ENCODE measurements at places on chromosomes 2 and 18. TPM values are rescaled to one million over a fixed set of nuclear protein-coding genes. Genes with fewer than 3 reads are reported as not detected.

NYAP2 gene
- 0.12 TPM for total RNA-seq

PLGLB2 gene
- total RNA-seq, result 0.98 TPM

DNA sequence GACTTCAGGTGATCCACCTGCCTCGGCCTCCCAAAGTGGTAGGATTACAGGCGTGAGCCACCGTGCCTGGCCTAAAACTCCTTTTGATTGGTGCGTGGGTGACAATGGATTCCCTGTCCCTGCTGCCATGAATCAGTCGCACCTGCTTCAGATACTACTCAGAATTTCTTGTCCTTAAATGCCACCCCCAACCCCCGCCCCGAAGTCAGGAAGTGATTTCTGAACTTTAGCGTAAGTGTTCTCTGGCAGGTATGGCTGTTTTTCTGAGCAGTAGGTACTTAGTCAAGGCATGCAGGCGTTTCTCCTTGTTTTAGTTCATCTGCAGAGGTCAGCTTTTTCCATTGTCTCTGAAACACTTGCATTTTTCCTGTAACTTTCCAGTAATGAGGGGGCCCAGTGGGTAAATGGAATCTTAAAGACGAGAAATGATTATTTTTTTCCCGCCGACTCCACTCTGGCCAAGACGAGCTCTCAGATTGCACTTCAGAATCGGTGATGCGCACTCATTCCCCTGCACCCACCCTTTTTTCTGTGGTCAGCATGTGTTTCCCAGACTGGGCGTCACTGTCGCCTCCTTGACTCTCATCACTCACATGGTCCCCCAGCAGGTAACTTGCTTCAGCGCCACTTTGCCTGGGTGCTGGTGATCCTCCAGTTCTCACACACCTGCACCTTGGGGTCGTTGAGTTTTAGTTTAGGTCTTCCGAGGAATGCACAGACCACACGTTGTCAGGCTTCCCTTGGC lies 179.7 kb downstream of the GBX2 start:
- DNase-seq, result no peak

DNA sequence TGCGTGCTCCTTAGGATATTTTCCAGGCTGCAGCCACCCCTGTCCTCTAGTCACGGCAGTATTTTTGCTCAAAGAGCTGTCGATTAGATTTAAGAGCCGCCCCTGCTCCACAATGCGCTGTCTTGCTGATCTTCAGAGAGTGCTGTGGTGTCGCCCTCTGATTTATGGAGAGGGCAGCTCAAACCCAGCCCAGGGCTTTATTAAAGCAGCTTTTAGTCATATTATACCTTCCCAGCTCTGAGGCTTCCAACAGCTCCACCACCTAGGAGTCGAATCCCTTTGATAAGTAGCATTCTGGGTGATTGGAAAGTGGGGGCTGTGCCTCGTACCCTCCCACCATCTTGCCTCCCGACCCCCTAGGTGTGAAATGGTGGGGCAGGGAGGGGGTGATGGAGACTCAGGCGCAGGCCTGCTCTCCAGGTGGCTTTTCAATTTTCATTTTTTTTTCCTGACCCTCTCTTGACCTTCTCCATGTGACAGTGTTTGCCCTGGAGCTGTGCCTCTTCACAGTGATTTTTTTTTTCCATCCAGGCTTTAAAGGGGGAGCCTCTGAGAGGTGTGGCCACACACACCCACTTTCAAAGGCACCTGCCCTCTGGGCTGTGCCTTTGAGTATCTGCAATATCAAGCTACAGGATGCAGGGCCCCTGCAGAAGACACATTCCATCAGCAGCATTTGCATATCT lies 53.1 kb upstream of the NRP2 start:
- DNase-seq, result no peak

DNA sequence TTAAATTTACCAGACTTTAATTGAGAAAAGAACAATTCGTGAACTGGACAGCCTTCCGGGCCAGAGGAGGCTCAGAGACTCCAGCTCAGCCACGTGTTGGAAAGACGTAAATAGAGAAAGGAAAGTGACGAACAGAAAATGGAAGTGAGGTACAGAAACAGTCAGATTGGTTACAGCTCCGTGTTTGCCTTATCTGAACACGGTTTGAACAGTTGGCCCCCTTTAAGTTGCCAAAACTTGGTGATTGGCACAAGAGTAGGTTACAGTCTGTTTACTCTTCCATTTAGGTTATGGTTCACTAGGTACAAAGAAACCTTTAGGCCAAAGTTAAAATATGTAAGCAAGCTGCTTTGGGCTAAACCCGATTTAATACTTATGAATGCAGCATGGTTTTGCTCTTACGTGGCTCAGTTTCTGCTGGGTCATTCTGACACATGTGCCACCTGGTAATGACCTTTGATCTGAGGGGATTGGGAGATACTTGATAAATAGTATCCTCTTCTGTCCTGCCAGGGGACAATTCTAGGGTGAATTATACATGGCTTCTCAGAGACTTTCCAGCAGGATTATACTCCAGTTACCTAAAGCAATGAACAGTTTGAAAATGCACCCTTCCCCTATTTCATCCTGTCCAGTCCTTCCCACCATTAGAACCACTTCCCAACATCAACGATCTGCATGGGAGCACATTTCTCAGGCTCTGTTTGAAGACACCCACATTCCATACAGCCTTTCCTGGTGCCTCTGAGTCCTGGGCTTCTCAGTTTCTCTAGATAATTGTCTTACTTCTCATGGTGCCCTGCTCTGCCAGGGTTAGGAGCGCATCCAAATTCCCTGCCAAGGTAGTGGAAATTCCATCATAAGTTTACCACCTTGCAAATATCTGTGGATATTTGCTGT lies 65.1 kb upstream of the TGIF1 start:
- no peak for DNase-seq

DNA sequence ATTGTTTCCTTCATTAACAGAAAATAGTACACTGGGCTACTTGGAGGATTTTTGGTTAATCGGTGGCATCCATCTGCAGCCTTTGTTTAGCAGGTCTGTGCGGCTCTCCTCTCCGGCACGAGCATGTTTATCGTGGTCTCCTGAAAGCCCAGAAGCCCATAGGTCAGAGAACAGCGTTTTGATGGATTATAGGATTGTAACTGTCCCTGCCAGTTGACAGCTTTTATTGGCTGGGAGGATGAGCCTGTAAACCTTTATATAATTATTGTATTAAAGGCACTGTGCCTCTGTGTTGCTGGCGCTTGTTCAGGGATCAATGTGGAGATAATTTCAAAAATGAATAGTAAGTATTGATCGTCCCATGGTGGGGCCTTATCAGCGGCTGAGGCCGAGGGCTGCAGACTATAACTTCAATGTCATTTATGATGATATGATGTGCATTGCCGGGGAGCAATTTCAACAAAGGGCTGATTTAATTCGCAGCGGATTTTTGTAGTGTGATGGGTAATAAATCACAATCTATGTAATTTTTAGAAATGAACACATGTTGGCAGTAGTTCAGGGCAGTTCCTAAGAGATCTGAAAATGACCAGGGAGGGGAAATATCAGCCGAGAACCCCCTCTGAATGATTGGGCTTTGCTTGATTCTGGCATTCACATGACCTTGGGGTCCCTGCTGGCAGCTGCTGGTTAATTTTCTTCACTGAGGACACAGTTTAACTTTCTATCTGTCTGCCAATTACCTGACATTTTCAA lies 736.1 kb downstream of the GALR1 start:
- DNase-seq, result no peak

DNA sequence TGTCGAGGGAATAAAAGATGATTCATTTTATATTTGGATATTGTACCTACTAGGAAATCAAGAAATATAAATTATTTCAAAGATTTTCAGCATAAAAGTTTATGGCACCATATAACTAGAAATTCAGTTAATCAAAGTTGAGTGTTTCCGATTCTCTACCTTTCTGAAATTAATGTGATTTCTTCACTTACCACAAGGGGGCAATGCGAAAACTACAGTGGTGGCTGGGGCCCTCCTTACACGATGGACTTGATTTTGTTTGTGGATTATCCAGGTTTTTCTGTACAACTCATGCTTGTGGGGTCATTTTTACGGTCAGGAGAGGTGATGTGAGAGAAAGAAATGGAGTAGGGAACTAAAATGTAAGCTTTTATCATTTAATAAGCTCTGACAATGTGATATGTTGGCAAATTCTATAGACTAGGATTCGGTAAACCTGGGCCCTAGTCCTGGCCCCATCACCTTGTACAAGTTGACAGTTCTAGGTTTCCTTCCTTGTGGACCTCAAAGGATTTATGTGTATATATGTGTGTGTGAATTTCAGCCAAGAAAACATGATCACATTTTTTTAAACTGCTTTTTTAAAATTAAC lies 47.6 kb downstream of the G6PC2 start:
- no peak for DNase-seq

CCDC74A gene
- 4.1 TPM for total RNA-seq

DNA sequence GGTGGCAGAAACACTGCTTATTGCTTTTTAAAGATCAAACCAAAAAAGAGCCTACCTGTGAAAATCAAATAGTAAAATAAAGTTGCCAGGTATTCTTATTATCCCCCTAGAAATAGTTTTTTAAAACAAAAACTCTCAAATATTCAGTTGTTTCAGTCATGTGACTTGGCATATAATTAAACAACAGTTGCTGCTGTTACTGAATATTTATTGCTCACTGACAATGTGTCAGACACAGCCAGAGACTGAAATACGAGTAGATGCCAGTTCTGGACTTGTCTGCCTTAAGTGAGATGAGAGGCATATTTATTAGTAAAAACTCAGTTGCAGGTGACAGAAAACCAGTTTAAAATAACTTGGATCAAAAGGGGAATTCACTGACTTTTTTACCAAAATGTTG lies 106.0 kb upstream of the RAB12 start:
- DNase-seq, result no peak

SLC30A3 gene
- not detected for total RNA-seq

DNA sequence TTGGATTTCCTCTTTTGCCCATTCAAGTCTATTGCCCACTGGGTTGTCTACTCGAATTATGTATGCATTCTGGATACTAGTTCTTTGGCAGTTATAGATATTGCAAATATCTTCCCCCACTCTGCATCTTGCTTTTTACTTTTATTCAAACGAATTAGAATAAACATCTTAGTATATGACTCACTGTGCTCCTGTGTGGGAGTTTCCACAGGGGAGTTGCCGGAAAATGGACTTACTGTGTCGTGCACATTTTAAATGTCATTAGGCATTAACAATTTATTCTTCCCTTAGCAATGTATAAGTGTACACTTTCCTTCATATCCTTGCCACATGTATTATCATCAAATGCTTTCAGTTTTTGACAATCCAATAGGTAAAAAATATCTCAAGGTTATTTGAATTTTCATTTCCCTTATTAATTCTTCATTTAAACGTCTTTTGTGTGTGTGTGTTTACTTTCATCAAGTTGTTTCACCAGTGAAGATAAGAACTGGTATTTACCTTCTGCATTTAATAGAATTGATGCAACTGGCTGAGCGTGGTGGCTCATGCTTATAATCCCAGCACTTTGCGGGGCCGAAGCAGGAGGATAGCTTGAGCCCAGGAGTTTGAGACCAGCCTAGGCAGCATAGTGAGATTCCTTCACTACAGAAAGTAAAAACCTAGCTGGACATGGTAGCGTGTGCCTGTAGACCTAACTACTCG lies 4.6 kb upstream of the UGT1A5 start:
- DNase-seq, result no peak

DNA sequence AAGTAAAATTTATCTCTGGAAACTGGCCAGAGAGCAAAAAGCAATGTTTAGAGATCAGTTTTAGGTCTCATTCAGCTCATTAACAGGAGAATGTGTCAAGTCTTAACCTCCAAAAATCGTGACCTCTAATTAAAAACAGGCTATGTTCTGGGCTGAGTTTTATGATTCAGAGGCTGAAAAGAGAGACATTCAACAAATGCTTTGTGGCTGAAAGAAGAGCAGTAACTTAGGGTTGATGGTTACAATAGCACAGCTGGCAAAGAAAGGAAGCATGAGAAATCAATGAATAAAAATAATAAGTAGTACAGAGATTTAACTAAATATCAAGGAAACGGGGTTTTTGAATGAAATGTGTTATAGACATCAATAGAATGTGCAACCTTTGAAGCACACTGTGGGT lies 13.1 kb downstream of the TGIF1 start:
- DNase-seq, result no peak

DNA sequence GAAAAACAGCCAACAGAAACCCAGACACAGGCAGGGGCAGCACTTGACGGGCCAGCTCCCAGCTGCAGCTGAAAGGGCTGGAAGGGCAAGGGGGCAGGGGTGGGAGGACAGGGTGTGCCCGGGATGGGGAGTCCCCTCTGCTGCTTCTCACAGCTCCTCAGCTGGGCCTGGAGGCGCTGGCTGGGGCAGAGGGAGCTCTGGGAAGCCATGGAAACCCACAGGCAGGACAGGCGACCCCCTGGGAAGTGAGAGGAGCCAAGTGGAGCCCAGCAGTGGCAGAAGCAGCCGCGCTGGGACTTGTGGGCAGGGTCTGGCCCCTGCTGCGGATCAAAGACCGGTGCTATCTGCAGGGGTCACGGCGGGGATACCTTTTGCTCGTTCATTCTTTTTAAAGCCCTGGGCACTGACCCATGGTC lies 20.7 kb downstream of the OTOF start:
- DNase-seq, result no peak

FBLN7 gene
- total RNA-seq, result 0.10 TPM

- DNase-seq, result peak; percentile 20
These were observed 100.3 kb downstream of the IRS1 start for GRCh38 chr2:226699321-226699720.

GRCh38 chr18:54690198-54690597 lies 99.2 kb downstream of the DYNAP start:
- DNase-seq, result no peak

LRRTM1 gene
- 0.66 TPM for total RNA-seq

DNA sequence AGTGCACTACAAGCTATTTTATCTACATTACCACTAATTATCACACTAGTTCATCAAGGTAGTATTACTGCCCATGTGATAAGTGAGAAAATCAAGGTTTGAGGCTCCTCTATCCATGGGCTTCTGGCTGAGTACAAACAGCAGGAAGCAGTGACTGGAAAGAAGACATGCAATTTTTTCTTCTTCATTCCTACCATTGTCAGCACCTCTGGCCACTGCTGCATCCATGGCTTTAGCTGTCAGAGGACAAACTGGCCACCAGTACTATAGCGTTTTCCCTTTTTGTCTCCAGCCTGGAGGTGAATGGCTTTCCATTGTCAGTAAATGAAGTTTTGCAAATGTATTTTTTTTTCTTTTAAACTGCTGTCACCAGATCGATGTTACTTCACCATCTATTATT lies 674.9 kb downstream of the LRP1B start:
- no peak for DNase-seq

DNA sequence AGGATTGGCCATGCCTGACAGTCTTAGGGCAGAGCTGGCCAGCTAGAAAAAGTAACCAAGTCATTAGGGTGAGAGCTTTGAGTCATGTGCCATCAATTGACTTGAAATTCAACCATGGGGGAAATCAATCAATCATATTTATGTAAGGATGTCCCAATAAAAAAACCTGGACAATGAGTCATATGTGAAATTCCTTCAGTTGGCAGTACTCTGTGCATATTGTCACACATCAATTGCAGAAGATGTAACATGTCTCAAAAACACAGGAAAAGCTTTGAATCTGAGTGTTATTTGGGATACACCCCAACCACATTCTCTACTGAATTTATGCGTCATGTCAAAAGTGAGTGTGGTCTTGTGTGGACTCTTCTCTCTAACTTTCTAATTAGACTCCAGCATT lies 1004.1 kb upstream of the NRXN1 start:
- DNase-seq, result no peak

GRCh38 chr2:238817891-238818290 lies 30.0 kb upstream of the TWIST2 start:
- no peak for DNase-seq

RGPD4 gene
- total RNA-seq, result 0.24 TPM

NOSTRIN gene
- 29.0 TPM for total RNA-seq

GRCh38 chr18:59141294-59142068 lies 1.8 kb downstream of the SEC11C start:
- DNase-seq, result no peak
